ENCODE measurements at places on chromosomes 5 and 9.

- DNase-seq: peak; percentile 19
Observed at GRCh38 chr9:125521462-125522327, 185.3 kb downstream of the MAPKAP1 start.

GRCh38 chr5:36878392-36879082 is 2.0 kb downstream of the NIPBL start:
- DNase-seq: no peak

DNA sequence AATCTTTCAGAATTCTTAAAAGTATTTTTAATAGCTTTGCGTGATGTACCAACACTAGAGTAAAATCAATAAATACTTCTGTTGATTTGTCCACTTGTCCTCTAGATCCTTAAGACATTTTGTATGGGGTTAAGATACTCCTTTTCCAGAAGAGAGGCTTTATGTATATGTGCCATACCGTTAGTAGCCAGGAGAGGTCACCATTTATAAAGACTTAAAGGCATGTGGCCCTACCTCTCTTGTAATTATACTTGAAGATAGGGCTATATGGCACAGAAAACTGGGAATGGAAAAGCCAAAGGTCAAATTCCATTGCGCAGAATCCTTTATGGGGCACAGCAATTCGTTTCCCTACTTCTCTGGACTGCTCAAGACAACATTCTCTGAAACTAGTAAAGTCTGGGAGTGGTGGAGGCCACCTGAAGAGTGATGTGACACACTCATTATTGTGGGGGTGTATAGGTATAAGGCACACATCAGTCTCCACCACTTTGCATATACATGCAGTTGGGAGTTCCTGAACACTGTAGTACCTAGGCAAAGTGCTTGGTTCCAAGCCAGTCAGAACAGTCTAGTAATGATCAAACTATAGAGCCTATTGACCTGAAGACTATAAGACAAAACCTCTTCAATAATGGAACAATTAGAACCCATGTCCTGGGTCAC is 140.1 kb upstream of the FBXL17 start:
- peak; percentile 7 for DNase-seq

- DNase-seq: no peak
Observed at GRCh38 chr5:133075572-133076536, 24.0 kb downstream of the HSPA4 start.

- DNase-seq: no peak
Observed at GRCh38 chr9:127204771-127205470, 59.7 kb upstream of the GARNL3 start.

- DNase-seq: no peak
Observed at GRCh38 chr9:13377171-13377925, 97.9 kb upstream of the MPDZ start.

DNA sequence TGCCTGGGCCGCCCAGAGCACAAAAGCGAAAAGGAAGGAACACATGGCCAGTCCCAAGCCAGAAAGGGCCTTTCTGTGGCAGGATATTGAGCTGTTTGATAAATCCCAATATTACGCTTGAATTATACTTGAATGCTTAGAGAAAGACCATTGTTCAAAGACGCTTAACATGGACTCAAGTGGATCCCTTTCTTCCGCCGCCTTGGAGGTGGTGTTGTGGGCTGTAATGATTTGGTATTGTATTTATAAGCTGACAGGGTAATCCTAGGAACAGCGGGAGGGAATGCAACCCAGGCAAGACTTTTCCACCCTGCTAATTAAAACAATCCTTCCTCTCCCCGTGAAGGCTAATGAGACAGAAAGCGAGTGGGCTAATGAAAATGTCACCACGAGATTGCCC is 24.9 kb downstream of the CFAP77 start:
- DNase-seq: no peak

DNA sequence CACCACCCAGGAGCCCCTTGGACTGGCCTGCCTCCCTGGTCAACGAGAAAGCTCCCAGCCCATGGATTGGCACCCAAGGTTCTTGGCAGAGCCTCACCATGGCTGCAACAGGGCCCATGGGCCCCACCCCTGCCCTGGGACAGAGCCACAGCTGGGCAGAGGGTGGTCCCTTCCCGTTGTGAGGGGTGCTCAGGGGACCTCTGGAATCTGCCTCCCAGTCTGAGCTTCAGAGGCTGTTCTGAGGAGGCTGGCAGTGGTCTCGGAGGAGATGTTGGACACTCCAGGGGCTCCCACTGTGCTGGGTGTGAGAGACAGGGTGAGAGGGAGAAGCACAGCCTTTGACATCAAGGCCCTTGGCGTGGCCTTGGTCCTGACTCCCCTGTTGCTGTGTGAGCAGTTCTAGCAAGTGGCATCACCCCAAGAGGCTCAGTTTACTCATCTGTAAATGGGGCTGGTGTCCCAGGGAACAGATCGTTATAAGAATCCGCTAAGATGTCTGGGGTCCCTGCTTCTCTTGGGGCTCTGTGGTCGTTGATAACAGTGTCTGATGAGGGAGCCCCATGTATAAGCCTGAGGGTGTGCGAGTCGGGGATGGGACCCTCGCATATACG is 33.0 kb downstream of the LHX3 start:
- no peak for DNase-seq

Measured in naive B cell (primary cell).